ENCODE measurements at places on chromosomes 1 and 21. TPM values are rescaled to one million over a fixed set of nuclear protein-coding genes. Genes with fewer than 3 reads are reported as not detected.

ASTN1 gene
- total RNA-seq = not detected

KCNA10 gene
- 0.58 TPM for total RNA-seq

GJA9 gene
- total RNA-seq = not detected

DNA sequence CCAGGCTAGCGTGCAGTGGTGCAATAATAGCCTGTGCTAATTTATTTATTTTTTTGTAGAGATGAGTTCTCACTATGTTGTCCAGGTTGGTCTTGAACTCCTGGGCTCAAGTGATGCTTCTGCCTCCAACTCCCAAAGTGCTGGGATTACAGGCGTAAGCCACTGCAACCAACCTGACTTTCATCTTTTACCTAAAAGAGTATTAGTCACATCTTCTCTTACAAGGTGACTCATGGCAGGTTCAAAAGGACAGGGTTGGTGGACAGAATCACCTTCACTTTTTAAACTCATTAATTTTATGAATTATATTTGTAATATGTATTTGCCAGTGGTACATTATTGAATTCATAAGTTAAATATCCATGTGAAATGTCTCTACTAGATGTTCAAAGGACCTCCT lies 18.1 kb downstream of the JAM2 start:
- DNase-seq = no peak

GRCh38 chr1:151309811-151310323 lies 17.3 kb downstream of the PI4KB start:
- DNase-seq = peak; percentile 64

DNA sequence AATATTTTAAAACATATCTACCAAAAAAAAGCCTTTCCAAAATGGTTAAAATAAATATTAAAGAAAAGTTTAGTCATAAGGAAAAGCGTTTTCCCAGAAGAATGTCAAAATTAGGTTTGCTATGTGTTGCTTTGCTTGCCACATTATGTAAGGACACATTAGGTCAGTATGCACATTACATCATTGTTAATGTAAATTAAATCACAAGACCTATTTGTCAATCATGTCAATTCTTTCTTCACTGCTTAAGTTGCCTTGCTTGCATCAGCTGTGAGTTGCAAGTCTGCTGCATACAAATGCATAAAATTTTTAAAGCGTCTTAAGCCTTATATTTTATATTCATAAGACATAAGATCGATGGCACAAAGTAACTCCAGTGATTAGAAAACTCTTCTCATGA lies 448.9 kb downstream of the PCP4 start:
- no peak for DNase-seq

DNA sequence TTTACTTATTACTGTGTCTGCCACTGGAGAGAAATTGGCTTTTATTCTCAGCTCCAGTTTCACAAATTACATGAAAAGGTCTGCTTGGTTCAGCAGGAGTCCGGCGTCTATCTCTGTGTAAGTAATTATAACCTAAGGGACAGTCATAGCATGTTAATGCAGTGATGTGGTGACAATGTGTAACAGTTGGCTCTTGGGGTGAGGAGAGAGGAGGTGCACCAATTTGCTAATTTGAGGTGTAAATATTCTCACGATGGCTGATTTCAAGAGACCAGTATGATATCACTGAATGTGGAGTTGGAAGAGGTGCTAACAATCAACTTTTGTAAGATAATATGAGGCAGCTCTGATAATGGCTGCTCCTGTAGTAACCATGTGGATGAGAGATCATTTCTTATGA lies 86.1 kb downstream of the CTH start:
- no peak for DNase-seq

DNA sequence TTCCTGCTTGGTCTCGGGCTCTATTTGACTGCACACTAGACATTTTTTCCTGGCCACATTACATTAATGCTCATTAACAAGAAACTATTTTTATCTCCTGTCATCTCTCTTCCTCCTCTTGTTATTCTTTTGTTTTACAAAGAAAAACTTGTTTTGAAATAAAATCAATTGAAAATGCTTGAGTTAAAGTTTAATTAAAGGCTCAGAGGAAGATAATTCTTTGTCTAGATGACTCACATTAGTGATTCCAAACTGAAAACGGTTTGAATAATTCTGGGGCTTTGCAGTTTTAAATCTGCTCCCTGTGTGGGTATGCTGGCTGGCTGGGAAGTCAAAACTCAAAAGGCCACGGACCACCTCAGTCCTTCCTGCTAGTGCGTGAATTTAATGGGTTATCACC lies 29.6 kb downstream of the RGS5 start:
- no peak for DNase-seq

- no peak for DNase-seq
Observed at GRCh38 chr1:18470671-18471355, 9.9 kb upstream of the KLHDC7A start.

GRCh38 chr1:74467786-74468377 lies 44.5 kb downstream of the LRRC53 start:
- DNase-seq = no peak

GRCh38 chr1:56355422-56355821 lies 223.9 kb downstream of the PLPP3 start:
- no peak for DNase-seq

GRCh38 chr1:102693345-102693744 lies 415.0 kb downstream of the COL11A1 start:
- no peak for DNase-seq

DNA sequence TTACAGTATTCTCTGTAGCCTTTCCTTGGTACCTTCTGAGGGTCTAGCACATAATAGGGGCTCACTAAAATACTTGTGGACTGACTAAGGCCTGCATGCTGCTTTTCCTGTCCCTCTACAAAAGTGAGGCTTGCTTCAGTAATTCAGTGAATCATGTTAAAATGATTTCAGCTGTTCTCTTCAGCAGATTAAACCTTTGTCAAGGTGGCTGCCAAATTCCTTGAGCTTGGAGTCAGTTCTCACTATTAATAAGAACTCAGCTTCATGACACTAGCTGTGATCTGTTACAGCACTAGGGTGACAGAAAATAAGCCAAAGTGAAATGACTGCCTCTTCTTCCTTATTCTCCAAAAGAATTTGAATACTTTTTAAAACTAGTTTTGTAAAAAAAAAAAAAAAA lies 128.8 kb downstream of the KCNN3 start:
- DNase-seq = no peak

Data from stomach (tissue), 19 donors.